ENCODE measurements at places on chromosomes 5 and 9.

- no peak for DNase-seq
Measured at GRCh38 chr5:10358999-10359398, 5.5 kb downstream of the MARCHF6 start.

DNA sequence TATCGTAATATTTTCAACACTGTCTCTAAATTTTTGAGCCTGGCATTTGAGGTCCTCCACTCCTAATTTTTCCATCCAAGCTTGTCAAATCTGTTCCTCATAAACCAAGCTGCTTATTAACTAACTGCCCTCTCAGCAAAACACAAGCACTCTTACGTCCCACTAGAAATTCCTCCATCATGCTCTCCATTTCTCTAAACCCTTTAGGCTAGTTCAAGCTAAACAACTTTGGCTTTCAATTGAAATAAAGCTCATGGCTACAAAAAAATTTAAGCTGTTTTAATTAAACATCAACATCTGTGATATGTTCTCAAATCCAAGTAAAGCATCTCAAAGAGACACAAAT is 45.7 kb downstream of the RNF145 start:
- DNase-seq = no peak

DNA sequence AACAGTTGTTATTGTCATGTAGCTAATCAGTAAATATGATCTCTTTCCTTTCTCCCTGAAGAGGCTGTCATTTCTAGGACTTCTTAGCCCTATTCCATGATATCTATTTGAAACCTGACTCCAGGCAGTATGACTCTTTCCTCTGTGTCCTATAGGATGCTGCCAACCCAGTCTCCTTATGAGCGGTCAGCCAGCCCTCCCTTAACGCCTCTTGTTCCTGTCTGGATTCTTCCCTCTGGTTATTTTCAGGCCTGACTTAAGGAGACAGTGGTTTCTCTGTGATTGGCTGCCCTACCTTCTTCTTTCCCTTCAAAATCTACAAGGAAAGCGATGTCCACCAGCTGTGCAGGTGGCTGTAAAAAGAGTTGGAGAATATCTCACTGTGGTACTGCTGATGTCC is 19.4 kb upstream of the C5orf63 start:
- no peak for DNase-seq

- DNase-seq = no peak
Measured at GRCh38 chr9:126926364-126926763, 11.8 kb downstream of the RALGPS1 start.

GRCh38 chr5:175235251-175235960 is 208.6 kb downstream of the DRD1 start:
- no peak for DNase-seq

- DNase-seq = no peak
Measured at GRCh38 chr9:25397746-25398145, 280.5 kb downstream of the TUSC1 start.

- no peak for DNase-seq
Measured at GRCh38 chr9:77417566-77417965, 230.6 kb downstream of the GNA14 start.

DNA sequence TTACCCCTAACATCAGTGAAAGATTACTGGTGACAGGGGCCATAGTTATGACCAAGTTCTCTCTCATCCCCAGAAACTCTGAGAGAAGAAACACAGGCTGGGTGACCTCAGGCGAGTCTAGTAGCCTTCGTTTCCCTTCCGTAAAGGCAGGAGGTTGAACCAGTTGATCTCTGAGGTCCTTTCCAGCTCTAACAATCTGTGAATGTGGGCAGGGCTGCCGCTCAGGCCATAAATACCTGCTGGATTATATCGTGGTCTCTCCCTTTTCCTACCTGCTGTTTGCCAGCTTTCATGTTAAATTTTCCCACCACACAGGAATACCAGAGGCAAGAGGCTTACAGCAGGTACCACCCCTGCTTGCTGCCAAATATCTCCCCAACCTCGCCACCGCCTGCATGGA is 357.5 kb downstream of the SH3GL2 start:
- DNase-seq = no peak

DNA sequence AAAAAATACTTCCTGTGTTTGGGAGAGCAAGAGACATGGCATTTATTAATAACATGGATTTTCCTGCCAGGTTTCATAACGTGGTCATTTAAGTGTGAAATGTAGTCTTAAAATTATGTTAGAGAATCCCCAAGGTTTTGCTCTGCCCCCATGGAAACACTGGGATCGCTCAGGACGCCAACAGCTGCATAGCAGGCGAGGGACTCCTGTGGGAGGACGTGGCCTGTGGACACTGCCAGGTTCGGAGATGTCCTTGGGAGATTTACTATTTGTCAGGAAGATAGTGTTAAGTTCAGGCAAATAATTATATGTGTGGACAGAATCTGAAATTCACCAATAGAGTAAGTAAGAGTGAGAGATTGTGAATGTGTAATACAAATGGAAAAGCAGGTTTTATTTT is 977 bp downstream of the BTNL9 start:
- DNase-seq = no peak

GRCh38 chr9:136496181-136496580 is 13.3 kb upstream of the SEC16A start:
- no peak for DNase-seq

- DNase-seq = no peak
Measured at GRCh38 chr9:96321515-96321914, 19.5 kb upstream of the HSD17B3 start.

DNA sequence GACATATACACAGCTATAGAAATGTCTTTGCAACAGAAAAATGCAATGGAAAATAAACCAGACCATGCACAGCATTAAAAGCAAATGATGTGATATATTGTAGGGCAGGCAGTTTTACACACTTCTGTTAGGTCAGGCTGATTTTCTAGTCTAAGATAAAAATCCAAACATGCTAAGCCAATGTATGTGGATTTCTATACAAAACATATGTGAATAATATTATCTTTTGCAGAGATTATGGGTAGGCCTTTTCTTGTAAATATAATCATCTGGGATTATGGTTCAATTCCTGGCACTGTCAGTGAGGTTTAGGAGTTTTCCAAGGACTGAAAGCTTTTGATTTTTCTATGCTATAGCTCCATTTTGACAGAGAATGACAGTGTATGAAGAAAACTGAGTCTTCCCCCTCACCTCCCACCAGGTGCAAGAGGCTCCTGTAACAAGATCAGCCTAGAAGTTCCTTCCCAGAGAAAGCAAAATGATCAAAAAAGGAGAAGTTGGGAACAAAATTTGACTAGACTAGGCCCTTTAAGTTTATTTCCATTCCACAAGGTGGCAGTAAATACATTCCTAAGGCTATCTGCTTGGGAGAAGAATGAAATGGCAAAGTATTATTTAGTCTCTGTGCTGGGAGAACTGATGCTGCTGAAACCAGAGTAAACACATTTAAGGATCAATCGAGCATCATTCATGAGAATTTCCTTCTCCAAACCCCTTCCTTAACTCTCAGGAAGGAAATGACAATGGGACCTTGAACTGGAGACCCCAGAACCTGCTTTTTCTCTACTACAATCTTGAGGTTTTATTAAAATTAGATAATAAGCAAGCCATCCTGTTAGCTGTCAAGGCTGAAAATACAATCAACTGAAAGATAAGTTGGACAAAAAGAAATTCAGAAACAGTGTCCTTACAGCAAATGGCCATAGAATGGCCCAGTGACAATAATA is 133.0 kb upstream of the TUT7 start:
- peak; percentile 54 for DNase-seq

- peak; percentile 12 for DNase-seq
Measured at GRCh38 chr5:147391781-147392180, 118.1 kb downstream of the DPYSL3 start.

DNA sequence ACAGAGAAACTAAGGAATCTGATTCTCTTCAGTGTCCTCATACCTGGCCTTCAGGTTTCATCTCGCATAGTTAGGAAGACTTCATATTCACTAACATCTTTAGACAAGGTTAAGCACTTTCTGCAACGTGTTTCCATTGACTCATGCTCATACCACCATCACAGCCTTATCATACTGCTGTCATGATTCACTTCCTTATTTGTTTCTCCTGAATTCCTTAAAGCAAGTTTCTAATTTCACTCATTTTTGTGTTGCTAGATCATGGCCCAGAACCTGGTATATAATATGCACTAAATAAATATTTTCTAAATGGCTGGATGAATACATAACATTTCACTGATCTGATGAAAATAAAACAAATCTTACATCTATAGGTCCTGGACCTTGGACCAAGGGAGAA is 472.9 kb downstream of the PRELID2 start:
- DNase-seq = peak; percentile 81

DNA sequence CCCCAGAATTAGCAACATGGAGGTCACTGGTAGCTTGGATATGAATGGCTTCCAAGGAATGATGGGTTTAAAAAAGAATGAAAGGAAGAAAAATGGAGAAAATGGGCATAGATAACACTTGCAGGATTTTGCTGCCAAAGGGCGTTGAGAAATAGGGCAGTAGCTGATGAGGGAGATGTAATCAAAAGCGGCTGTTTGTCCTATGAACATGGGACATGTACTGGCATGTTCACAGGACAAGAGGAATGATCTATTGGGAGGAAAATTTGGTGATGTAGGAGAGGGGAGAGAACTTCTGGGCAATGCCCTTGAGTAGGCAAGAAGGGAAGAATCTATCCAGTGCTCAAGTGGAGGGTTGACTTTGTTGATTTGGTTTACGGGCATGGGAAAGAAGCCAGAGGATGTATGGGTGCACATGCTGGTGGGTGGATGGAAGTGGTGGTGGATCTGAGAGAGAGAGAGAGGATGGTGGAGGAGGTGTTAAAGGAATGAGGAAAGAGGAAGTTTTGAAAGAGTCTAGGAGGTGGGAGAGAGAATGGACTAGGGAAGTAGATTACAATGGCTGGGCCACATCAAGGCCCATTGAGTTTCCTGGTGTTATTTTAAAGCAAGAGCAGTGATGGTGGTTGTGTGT is 115.1 kb upstream of the MVB12B start:
- DNase-seq = no peak

DNA sequence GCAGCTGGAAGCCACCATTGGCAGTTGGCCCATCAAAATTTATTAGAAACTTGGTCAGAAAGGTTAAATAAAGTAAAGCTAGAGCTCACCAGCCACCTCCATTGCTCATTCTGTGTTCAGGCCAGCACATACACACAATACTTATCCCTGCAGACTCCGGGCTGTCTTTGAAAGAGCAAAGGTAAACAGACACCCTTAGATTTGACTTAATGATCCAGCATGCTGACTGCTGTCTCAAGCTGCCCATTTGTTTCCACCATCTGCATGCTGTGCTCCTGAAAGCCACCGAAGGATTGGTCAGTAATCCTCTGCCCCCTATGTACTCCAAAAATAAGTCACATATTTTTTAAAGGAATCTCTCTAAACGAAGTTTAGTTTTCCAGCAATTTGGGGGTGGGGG is 1059.8 kb upstream of the DMAC1 start:
- no peak for DNase-seq

DNA sequence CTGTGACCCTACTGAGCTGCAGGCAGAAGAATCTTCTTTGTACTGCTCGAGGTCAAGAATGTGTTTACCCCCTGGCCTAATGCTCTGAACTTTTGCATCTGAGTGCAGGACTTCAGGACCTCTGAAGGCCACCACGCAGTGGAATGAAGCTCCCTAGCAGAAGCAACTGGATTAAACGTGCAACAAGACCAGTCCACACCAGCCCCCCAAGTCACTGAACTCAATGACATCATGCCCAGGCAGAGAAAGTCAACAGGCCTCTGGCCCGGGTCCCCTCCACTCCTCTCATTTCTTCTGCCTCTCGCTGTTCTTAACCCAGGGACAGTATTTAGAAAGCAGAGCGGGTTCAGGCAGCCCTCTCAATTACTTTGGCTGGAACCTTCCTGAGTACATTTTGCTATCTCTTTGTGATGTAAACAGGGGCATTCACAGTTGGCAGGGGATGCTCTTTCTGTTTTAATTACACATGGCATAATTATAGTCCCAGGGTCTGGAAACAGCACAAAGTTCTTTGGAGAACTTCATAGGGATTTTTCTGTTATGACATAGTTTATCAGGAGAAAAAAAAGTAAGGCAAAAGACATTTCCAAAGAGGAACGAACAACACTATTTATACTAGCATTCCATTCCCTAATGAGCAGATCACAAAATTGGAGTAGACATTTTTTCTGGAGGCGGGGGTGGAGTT is 108.2 kb upstream of the SPATA31D4 start:
- DNase-seq = no peak

DNA sequence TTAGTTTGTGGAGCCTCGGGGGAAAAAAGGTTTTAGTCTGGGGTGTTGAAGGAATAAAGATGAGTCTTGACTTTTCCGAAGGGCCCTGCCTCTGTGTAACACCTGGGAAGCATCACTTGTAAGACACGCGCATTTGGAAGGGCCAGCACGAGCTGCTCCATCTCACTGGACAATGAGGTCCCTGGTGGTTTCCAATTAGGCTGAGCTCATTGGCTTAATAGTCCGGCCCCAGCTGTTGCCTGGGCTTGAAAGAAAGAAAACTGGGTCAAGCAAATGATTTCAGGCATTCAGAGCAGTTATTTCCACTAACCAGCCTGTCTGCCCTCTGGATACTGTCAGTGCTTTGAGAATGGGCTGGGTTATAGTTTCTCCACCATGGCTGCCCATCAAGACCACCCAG is 64.5 kb downstream of the NSUN2 start:
- DNase-seq = no peak

DNA sequence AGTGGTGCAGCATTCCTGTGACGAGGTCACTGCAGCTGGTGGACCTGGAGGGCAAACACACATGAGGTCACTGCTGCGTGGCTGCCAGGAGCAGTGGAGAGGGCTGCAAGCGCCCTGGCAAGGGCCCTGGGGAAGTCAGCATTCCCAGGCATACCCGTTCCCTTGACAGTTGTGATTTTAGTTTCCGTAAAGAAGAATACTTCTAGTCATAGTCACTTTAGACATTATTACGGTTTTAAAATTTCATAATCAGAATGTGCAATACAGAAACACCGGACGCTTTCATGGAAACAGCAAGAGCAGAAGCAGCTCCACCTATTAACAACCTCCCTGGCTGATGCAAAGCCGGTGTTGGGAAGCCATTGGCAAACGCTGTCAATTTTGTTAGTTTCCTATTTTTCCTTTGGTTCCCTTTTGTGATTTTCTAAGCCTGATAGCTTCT is 129.8 kb downstream of the GADD45G start:
- DNase-seq = no peak

DNA sequence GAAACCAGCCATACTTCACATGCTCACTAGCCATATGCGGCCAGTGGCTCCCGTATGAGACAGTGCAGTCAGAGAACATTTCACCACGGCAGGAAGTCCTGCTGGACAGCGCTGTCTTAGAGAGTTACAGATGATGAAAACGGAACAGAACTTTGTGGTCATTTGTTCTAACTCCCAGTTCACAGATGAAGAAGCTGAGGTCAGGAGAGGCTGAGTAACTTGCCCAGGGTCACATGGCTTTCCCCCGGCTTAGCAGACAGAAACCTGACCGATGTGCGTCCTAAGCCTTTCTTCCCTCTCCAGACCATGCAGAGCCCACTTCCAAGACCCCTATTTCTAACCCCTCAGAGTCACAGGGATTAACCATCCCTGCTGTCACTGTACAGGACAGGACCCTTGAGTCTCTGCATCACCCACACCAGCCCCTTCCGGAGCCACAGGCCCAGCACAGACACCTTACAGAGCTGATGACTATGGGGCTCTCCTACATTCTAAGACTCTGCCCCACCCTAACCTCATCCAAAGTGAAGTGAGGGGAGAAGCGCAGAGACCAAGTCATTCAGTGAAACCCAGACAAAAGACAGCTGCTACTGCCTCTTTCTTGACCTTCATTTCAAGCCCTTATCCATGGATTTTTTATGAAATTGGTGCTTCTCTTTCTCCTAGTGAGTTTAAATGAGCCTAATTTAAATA is 86.9 kb downstream of the PTPN3 start:
- no peak for DNase-seq

- DNase-seq = no peak
Measured at GRCh38 chr5:77012601-77013000, 17.6 kb upstream of the AGGF1 start.
